ENCODE measurements at places on chromosomes 4 and X.
A peak's percentile ranks its signal among the peaks of the same experiment; 100 is the strongest.

DNA sequence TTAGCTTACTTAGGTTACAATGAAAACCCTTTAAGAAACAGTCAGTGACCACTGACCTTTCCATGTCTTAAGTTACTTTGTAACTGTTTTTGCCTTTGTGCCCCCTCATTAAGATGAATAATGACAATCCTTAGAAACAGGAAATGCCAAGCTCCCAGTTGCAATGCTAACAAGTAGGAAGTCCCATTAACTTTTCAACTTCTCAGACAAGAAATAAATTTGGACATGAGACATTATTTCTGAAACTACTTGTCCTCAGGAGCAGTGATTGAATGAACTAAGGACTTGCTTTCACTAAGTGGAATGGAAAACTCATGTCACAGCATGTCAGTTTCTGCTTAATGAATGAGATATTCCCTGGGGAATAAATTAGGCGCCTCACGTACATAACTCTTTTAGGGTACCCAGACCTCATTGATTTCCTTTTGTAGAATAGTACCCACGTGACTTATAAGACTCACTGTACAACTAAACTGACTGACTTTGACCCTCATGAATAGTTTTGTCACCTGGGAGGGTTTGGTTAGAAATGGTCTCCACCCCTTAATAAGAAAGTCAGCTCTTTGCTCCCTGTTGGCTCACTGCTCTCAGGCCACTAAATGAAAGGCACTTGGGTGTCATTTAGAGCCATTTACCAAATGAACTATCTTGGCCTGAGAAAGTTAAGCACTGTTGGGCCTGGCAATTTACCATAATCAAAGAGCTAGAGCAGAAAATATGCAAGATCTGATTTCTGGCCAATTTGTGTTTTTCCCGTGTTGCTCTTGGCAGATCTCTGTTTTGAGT is 383.9 kb downstream of the RPA4 start:
- DNase-seq: no peak

DNA sequence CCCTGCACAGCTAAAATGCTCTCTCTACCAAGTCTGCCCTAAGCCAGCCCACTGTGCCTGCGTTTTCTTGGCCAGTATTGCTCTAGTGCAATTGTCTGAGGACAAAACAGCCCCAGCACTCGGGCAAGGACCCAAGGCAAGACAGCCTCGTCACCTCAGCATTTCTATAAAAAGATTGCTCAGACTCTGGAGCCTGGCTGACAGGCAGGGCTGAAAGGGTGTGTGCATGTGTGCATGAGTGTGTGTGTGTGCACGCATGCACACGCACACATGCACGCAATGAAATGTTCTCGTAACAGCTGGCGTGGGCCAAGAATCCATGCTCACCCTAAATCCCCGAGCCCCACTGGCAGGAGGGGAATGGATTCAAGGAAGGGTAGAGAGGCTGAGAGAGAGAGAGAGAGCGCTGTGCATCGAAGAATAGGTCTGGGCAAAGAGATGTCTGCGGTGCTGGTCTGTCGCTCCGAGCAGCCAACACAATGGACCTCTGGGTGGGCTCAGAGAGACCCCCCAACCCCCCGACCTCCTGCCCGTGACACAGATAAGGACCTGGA is 579.2 kb downstream of the BCOR start:
- DNase-seq: no peak

DNA sequence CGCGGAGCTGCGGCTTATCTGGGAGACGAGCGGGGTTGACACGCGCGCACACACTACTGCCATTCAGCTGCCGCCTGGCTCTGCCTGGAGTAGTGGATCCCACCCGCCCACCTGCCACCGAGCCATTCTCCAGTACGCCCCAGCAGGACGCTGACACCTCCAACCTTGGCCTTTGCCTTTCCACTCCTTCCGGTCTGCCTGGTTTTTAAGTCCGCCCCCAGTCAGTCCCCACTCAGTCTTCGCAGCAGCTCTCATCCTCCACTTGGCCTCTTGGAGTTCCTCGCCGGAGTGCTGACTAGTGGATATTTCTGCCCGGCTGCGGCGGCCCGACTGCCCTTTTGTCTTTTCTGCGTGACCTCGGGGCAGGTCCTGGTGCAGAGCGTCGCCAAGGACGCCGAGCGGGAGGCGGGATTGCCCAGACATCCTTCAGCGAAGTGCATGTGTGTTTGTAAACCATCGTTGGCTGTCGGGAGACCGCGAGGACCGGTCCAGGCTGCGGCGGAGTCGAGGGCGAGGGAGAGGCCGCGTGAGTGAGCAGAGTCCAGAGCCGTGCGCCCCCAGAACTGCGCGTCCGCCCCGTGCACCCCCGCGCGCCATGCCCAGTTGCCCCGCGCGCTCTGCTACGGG is 1.1 kb downstream of the SLIT2 start:
- peak; percentile 23 for DNase-seq

GRCh38 chr4:13452927-13453579 is 31.1 kb downstream of the RAB28 start:
- DNase-seq: no peak

GRCh38 chr4:10061650-10062415 is 40.5 kb upstream of the SLC2A9 start:
- peak; percentile 25 for DNase-seq

- DNase-seq: no peak
Measured at GRCh38 chrX:115941388-115941787, 229.2 kb upstream of the AGTR2 start.

DNA sequence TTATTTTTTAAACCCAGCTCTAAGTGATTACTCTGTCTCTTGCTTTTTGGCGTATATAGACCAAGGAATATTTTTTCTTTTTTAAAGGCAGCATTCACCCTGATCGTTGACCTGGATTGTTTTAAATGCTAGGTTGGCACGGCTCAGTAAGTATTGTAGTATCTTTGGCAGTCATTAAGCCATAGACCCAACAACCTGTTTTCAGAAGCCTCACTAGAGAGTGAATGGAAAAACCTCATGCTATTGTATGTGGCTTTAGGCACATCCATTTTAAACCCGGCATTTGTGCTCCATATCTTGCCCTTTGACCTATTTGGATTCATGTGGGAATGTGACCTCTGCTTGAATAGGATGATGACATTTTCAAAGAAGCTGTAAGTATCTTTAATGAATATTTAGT is 183.9 kb downstream of the SNCA start:
- DNase-seq: no peak

DNA sequence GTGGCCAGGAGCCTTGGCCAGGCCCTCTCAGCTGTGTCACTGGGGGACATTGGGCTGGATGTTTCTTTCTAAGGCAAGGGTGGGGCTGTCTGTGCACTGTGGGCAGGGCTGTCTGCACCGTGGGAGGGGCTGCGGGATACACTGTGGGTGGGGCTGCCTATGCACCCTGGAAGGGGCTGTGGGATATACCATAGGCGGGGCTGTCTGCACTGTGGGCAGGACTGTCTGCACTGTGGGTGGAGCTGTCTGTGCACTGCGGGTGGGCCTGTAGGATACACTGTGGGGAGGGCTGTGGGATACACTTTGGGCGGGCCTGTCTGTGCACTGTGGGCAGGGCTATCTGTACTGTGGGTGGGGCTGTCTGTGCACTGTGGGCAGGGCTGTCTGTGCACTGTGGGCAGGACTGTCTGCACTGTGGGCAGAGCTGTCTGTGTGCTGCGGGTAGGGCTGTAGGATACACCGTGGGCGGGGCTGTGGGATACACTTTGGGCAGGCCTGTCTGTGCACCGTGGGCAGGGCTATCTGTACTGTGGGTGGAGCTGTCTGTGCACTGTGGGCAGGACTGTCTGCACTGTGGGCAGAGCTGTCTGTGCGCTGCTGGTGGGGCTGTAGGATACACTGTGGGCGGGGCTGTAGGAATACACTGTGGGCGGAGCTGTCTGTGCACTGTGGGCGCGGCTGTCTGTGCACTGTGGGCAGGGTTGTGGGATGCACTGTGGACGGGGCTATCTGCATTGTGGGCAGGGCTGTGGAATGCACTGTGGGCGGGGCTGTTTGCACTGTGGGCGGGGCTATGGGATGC is 31.1 kb downstream of the ACOX3 start:
- DNase-seq: no peak

GRCh38 chrX:3345281-3346191 is 916 bp downstream of the MXRA5 start:
- no peak for DNase-seq

DNA sequence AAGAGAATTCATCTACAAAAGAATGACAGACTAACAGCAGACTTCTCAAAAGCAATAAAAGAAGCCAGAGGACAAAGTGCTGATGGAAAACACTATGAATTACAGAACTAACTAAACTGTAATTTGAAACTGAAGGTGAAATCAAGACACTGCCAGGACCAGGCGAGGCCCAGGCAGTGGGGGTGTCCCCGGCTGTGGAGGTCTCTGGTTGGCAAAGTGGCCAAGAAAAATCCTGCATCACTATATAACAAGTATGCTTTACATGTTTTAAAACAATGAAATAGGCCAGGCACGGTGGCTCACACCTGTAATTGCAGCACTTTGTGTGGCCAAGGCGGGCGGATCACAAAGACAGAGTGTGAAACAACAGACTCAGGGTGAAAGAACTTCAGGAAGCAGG is 32.9 kb downstream of the CHM start:
- DNase-seq: no peak

- no peak for DNase-seq
Measured at GRCh38 chr4:150896497-150896896, 118.6 kb downstream of the LRBA start.

DNA sequence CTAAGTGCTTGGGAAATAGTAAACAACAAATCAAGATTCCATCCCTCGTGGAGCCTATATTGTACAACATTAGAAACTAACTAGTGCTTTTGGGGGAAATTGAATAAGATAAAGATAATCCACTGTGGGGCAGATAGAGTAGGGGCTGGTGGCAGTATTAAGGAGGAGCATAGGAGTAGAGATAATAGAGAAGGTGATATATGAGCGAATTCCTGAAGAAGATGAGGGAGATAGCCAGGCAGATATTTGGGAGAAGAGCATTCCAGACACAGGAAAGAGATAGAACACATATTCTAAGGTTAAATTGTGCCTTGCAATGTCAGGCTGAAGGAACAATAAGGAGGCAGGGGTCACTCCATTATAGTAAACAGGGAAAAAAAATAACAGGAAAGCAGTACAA is 218.2 kb downstream of the GRID2 start:
- no peak for DNase-seq

- DNase-seq: no peak
Measured at GRCh38 chr4:159280442-159281172, 177.7 kb downstream of the RAPGEF2 start.

DNA sequence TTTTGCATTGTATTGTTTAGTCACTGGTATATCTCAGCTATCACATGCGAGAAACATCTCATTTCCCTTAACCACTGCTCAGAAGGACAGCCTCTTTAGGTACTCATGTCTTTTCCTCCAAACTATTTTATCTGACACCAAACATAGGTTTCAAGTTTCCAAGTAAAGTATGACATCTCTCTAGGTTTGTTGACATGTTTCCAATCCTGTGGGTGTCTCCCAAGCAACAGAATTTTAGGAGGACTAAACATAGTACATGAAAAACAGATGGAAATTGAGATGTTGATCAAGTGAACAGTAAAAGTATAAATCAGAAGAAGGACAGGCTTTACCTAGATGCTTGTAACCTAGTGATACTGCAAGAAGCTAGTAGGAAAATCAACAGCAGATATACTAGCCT is 371.4 kb downstream of the DTHD1 start:
- DNase-seq: no peak

DNA sequence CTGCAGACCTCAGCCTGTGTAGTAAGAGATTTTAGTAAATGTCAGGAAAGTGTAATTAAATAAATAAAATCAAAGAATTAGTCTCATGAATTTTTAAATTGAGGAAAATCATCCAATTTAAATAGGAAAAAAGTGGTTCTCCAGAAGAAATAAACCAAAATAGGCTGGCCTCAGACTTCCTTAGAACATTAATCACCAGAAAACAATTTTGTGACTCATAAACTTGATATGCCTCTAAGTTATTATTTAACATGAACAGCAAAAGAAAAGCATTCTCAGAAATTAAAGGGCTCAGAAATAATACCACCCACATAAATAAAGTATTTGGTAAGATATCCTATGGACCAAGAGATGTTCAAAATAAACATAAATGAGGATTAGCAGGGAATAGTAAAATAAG is 14.3 kb downstream of the FAM47B start:
- peak; percentile 69 for DNase-seq

- DNase-seq: no peak
Measured at GRCh38 chr4:189136462-189136861, 804.2 kb upstream of the FRG1 start.

DNA sequence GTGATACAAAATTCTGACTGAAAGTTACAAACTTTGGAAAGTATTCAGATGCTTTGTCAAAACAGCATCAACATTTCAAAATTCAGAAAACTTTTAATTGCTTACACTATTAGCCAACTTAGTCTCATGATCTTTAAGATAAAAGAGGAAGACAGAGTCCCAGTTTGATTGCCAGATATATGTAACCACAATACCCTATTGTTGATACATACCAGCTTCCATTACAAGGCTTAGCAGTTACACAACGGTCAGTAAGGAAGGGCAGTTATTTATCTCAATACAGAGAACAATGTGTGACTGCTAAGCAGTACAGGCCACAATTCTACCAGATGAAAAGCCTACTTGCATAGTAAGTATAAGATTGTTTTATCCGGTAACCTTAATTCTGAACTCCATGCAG is 138.4 kb downstream of the SPANXN3 start:
- no peak for DNase-seq

- DNase-seq: peak; percentile 32
Measured at GRCh38 chrX:130902446-130902782, 595 bp downstream of the ENOX2 start.

- peak; percentile 1 for DNase-seq
Measured at GRCh38 chr4:162506253-162506652, 342.5 kb upstream of the FSTL5 start.

DNA sequence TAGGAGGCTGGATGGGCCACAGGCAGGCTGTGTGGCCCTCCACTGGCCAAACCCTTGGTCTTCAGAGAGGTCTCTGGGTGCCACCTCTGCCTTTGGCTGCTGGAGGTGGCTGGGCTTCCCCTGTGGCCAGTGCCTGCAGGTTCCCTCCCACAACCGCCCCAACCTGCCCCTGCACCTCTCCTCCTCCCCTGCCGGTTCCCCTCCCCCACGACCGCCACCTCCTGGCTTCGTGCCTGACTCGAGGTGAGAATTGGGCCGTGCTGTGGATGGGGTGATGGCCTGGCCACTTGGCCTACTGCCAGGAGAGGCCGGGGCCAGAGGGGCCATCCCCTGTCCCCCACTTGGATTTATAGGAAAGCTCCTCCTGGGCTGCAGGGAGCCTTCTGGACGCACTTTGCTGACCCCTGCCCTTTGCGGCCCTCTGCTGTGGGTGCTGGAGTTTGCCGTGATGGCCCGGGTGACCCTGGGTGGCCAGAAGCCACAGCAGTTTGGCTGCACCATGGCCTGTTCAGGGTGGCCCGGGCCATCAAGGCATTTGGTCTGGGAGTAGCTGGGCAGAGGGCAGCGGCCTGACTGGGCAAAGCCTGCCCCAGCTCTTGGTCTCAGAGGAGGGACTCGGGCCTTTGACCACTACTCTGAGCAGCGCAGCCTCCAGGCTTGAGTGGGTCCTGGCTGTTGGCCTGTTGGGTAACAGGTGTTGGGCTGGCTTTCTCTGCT is 3.8 kb downstream of the NAT8L start:
- no peak for DNase-seq

- peak; percentile 8 for DNase-seq
Measured at GRCh38 chrX:139204898-139205667, 325.5 kb upstream of the F9 start.

GRCh38 chr4:113636438-113636818 is 125.1 kb downstream of the CAMK2D start:
- DNase-seq: no peak
